Skeletal muscle tissue (tissue), 5 donors: ENCODE measurements at places on chromosomes 1 and 21. TPM values are rescaled to one million over a fixed set of nuclear protein-coding genes. Genes with fewer than 3 reads are reported as not detected.

The SLC9C2 gene
- total RNA-seq = under 0.01 TPM

The PCBP3 gene
- total RNA-seq = not detected

The LY9 gene
- total RNA-seq = not detected

The OR14I1 gene
- not detected for total RNA-seq

The LRRC42 gene
- total RNA-seq = 14.1 TPM

The PRR9 gene
- not detected for total RNA-seq

The ZBTB40 gene
- 9.4 TPM for total RNA-seq

The MAP10 gene
- total RNA-seq = 2.1 TPM

The ZFP69 gene
- total RNA-seq = 3.7 TPM

The LCE1D gene
- not detected for total RNA-seq
